CD4-positive, alpha-beta T cell treated with Interleukin-21 for 1 hour (primary cell): ENCODE measurements at places on chromosomes 13 and 19.

DNA sequence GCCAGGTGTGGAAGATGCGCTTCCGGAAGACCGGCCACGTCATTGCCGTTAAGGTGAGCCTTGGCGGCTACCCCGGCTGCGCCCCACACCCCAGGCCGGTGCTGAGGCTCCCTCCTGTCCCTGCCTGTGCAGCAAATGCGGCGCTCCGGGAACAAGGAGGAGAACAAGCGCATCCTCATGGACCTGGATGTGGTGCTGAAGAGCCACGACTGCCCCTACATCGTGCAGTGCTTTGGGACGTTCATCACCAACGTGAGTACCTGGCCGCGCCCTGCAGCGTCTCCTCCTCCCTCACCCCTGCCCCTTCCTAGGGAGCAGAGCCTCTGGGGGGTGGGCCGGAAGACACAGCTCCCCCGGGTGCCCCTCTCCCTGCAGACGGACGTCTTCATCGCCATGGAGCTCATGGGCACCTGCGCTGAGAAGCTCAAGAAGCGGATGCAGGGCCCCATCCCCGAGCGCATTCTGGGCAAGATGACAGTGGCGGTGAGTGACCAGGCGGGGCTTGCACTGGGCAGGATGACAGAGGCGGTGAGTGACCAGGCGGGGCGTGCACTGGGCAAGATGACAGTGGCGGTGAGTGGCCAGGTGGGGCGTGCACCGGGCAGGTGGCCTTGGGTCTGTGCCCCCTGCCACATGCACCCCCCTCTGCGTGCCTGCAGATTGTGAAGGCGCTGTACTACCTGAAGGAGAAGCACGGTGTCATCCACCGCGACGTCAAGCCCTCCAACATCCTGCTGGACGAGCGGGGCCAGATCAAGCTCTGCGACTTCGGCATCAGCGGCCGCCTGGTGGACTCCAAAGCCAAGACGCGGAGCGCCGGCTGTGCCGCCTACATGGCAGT, 4.1 kb upstream of the TGFBR3L start:
- DNase-seq: no peak

DNA sequence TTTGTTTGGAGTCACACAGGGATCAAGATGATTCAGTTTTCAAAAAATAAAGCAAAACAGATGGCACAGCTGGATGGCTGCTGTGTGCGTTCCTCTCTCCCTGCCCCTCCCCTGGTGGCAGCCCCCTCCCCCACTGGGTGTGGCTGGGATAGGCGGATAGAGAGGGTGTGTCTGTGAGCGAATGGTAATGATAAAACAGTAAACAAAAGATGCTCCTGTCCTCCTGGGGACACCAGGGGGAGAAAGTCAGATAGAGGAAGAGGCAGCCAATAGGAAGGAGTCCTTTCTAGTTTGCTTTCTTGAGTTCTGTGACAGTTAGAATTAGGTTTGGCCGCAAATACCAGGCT, 6.5 kb downstream of the TMEM255B start:
- DNase-seq: no peak

DNA sequence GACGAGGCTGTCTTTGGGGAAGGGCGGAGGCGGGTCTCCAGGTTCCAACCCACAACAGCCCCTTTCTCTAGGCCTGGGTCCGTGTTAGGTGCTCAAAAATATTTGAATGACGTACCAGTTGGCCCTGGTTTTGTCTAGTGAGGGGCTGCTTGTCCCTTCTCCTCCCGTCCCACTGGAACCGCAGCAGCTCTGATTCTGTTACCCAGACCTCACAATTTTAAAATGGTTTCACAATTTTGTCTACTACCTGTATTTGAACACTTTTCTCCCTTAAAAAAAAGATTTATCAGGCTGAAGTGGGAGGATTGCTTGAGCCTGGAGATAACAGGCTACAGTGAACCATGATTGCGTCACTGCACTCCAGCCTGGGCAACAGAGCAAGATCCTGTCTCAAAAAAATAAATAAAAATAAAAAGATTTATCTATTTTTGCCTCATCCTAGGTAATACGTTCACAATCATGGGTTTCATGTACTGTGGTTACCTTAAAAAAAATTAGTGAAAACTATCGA, 1.3 kb upstream of the IRF2BP1 start:
- DNase-seq: no peak

DNA sequence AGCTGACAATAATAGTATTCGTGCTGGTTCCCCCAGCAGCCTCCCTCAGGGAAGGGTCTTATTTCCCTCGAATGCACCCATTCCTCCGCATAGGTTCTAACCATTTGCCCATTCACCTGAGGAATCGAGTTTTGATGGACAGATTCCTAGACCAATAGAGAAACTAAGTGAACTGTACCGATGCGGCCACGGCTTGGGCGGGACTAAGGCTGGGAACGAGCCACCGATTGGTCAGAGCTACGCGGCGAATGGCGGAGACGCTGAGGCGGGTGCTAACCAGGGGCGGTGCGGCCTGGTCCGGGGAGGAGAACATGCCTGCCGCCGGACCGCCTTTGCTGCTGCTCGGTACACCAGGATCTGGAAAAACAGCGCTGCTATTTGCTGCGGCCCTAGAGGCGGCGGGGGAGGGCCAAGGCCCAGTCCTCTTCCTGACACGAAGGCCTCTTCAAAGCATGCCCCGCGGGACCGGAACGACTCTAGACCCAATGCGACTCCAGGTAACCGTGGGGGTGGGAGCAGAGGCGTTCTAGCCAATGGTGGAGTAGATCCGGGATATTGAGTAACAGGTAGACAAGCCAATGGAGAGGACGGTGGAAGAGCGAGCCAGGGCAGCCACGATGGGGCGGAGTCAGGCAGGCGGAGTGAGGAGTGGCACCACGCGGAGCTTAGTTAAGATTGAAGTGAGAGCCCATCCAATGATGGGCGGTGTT, at the start of gene SWSAP1:
Gene SWSAP1, plus strand, starts transcription at position 234 of the 710 bp plus-strand sequence. Its CDS starts 15 bp downstream, at position 249.
- DNase-seq: peak; percentile 99
